ENCODE measurements at places on chromosomes 5 and 9.

- no peak for DNase-seq
Observed at GRCh38 chr5:142977363-142978051, 207.3 kb downstream of the ARHGAP26 start.

DNA sequence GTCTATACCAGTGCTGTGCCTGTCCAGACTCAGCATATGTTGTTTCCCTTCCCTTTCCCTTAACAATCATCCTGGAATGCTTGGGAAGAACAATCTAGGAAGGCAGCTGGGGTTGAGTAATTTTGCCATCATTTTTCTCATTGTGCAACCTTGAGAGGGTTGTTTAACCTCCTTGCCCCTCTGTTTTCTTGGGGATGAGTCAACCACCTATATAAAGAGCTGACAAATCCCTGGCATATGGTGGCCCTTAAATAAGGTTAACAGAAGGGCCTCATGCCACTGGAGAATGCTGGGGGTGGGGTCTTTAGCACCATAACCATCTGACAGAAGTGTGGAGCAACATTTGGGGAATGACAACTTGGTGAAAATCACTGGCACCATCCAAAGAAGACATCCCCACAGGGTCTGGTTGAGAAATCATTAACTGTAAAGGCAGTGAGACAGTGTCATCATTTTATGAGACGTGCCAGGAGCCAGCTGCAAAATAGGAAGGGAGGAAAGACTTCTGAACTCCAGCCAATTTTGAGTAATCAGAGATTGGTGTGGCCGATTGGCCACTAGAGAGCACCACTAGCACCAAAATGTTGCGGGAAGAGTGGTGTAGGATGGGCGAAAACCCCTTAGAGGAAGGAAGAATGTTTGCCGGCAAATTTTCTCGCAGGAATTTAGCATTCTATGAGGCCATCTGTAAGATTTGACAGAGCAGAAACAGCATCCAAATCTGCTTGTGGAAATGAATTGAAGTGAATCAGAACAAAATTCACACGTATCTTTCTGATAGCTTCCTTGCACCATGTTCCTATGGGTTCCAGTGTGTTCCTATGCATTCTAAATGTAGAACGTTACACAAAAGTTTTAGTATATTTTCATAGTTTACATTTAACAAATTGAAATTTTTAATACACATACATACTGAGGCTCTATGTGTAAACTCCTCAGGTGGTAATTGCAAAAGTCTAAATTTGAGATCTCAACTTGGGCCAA is 113.8 kb downstream of the MSX2 start:
- no peak for DNase-seq

DNA sequence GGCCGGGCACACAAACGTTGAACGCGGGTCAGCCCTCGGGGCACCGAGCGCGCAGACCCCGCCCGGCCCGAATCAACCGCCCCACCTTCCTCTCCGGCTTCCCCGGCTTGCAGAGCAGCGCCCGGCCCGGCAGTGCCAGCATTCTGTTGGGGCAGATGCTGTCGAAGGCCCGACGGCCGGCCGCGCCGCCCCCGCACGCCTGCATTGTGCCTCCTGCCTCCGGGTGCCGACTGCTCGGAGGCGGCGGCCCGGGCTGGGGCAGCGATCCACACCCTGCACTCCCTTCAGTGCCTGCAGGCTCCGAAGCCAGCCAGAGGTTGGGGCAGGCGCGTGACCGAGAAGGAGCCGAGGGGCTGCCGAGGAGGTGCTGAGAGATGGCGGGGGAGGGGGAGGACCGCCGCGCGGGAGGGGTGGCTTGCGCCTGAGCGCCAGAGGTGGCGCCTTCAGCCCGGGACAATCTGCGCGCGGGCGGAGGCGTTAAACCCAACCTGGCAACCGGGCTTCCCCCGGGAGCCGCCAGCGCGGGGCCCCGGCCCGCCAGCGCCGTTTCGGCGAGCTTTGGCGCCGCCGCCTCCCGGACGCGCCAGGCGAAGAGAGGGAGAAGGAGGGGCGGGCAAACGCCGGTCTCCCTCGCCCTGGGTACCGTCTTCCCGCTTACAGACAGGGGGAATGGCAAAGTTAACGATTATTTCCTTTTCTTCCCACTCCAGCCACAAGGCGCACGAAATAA is at the start of gene MCIDAS:
MCIDAS (minus strand) TSS at position 382 of the 730 bp plus-strand sequence; CDS start at position 205, 177 bp downstream.
- DNase-seq: no peak

DNA sequence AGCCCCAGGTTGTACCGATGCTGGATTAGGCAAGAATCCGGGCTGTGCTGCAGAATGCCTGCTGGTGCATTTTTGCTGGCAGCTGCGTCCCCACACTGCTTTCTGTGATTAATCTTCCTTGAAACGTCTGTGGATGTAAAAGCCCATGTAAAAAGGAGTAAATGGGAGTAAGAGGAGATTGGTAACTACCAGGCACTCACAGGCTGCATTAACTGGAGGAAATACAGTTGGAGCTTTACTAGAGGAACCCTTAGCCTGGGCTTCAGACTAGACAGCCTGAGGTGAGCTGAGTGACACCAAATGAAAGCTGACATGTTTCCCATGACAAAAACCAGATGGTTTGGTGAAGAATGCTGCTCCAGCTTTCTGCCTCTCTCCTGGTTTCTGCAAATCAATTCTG is 190.4 kb upstream of the GAS1 start:
- no peak for DNase-seq

DNA sequence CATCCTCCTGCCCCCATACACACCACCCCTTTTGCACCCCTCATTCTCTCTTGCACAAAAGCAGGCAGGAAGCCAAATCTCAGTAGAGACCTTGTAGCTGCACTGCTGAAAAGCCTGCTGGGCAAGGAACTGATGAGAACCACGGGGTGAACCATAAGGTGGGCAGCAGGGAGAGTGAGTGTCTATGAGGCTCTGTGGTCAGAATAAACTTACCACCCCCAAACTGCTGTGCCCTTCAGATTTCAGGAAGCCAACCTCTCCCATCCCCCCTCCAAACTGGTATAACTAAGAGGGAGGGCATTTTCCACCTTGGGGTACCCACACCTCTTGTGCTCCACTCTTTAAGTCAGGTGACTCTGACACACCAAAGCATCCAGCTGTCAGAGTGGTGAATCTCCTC is 471.4 kb downstream of the SPOCK1 start:
- no peak for DNase-seq

DNA sequence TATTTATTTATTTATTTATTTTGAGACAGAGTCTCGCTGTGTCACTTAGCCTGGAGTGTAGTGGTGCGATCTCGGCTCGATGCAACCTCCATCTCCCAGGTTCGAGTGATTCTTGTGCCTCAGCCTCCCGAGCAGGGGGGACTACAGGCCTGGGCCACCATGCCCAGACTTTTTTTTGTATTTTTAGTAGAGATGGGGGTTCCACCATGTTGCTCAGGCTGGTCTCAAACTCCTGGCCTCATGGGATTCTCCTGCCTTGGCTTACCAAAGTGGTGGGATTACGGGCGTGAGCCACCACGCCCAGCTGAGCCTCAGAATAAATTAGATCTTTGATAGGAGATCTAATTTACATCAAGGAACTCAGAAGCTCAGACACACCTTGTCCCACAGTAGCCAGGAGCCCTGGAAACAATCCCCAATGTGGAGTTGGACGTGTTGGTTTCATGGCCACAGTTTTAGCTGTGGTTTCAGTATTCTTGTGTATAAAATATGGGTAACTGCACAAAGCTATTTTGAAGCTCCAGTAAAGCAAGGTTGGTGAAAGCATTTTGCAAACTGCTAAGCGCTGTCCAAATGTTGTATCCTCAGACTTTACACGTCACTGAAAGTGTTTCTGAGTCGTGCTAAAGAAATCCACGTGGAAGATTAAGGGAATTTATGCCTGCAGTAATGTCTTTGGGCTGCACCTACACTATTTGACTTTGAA is 3.0 kb upstream of the HNRNPAB start:
- no peak for DNase-seq

GRCh38 chr5:177370488-177371119 is 12.9 kb downstream of the RGS14 start:
- peak; percentile 94 for DNase-seq

DNA sequence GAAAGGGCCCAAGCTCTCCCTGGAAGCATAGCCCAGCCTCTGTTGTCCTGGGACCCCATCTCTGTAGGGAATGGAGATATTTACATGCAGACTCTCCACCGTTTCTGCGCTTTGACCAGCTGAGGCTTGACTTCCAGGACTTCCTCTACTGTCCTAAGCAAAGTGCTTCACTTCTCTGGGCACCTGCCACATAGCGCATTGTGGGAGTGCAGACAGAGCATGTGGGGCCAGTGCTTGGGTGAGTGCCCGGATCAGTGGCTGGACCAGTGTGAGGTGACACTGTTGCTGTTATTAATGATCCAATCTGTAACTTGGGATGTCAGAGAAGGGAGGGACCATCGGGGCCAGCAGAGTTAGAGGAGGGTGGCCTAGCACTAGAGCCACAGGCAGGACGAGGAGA is 10.5 kb downstream of the CXCL14 start:
- DNase-seq: no peak

GRCh38 chr5:53038196-53038847 is 49.2 kb downstream of the ITGA2 start:
- no peak for DNase-seq

- no peak for DNase-seq
Observed at GRCh38 chr5:156589946-156590216, 260.2 kb upstream of the PPP1R2B start.

DNA sequence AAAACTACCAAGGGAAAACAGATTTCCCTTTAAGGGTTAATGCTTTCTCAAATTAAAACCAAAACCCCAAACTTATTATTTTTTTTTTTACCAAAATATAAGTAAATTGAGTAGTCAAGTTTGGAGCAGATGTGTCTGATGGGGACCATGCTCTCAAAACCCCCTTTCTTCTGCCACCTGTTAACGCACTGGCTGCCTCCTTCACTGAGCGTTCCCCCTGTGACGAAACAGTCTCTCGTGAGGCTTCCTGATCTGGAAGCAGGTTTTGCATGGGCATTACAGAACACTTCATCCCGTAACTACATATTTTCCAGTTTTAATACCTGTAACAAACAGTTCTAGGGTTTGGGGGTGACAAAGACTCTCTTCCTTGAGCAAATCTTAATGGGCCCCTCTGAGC is 59.4 kb downstream of the ANKH start:
- DNase-seq: no peak

DNA sequence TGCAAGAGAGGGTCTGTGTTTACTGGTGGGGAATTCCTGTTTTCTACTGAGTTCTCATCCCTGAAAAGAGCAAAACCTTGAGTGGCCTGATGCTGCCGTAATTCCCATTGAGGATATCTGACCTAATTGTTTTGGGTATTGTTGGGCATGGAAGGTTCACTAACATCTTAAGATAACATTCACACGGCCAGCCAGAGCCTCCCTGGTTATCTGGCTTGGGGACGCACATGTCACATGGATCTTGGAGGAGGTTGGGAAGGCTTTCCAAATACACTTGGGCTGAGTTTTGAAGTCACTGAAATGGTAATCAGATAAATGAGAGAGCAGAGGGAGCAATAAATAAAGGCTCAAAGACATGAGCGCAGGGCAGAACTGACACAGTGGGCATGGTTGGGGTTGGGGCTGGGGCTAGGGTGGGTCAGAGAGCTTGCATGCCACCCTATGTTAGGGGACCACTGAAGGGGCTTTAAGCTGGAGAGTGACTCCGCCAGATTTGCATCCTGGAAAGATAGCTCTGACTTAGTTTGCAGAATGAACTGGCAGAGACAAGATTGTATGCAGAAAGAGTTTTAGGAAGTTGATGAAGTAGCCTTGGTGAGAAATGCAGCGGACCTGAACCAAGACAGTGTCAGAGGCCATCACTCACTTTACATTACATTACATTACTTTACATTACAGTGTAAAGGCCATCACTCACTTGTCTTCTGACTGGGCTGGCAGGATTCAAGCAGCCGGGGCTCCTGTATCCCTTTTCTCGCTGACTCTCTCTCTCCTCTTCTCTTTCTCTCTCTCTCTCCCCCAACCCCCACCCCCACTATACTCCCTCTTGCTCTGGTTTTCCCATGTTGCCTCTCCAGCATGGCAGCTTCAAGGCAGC is 24.2 kb downstream of the SLC1A1 start:
- DNase-seq: no peak

DNA sequence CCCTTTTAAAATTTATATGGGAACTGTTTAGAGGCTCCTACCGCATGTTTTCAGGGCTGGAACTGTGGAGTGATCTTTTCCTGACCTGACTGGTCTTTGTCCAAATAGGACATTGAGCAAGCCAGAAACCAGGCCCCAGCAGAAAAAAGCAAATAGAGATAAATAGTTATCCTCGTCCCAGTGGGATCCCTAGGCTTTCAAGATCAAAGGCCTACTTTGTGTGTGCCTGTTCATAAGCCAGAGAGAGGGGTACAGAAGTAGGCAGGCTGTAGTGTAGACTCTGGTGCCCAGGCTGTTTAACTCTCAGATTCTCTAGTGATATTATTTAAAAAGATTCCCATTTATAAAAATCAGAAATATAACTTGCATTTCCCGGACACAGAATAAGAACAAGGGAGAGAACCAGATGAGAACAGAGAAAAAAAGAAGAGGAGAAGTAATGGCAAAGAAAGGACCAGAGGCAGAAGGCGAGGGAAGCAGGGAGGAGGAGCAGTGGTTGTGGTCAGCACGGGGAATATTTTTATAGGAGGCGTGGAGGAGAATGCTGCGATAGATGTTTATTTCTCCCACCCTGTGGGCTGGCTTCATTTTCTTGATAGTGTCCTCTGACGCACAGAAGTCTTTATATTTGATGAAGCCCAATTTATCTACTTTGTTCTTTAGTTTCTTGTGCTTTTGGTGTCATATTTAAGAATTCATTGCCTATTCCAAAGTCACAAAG is 101.2 kb downstream of the AOPEP start:
- DNase-seq: no peak

DNA sequence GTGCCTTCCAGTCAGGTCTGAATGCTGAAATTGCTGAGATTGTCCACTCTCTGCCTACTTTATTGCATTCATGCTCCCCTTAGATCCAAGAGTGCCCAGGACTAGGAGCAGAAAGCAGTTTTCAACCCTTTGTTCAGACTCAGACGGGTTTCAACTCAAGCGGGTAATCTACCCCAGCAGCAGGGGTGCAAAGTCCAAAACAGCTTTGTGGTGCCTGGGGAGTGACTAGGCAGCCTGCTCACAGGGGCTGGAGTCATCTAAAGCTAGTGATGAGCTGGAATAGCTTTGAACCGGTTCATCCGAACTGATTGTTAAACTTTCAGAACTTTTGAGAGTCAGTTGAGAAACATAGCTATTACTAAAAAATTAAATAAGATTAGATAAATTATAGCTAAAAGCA is 71.0 kb upstream of the IQGAP2 start:
- peak; percentile 67 for DNase-seq

GRCh38 chr5:145803112-145804004 is 31.8 kb downstream of the PRELID2 start:
- DNase-seq: peak; percentile 24

Measured in large intestine (tissue), 12 donors.